ENCODE measurements at places on chromosomes 4 and X.

DNA sequence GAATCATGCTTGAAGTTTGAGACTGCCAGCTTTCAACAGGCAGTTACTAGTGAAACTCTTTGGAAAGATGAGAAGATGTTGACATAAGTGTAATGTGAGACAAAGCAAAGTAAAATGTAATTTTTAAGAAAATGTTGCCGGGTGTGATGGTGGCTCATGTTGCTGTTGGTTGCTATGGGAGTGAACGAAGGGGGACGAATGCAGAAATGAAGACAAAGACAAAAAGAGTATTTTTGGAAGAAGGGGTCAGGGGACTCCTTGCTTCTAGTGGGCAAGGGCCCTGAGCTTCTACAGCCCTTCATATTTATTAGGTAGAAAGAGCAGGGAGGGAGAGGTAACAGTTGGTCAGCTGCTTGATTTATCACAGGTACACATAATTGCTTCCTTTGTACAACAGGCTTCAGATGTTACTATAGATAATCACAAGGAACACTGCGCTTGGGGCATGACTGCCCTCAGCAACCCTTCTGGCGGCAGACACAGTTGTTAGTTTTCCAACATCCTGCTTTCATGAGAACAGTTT is 11.9 kb upstream of the UGDH start:
- DNase-seq = no peak

GRCh38 chrX:48676893-48677270 is 6.7 kb upstream of the WAS start:
- DNase-seq = peak; percentile 46

DNA sequence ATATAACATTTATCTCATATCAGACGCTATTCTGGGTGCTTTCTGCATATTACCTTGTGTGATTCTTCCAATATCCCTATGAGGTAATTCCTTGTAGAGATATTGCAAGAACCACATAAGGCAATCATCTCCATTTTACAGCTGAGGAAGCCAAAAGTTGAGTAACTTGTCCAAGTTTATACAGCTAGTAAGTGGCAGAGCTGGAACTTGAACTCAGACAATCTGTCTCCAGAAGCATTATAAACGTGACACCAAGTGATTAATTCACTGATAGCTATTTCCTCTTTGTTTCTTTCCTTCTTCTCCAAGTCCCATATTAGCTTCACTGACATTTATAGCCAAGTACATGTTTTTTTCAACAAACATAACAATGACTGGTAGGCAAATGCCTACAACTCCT is 7.3 kb downstream of the EMCN start:
- DNase-seq = no peak

GRCh38 chrX:113804291-113804690 is 779.6 kb upstream of the HTR2C start:
- no peak for DNase-seq

GRCh38 chr4:172980219-172980618 is 188.4 kb upstream of the GALNT7 start:
- DNase-seq = no peak

- no peak for DNase-seq
These were observed 14.9 kb downstream of the PPP3CA start for GRCh38 chr4:101332424-101332823.

DNA sequence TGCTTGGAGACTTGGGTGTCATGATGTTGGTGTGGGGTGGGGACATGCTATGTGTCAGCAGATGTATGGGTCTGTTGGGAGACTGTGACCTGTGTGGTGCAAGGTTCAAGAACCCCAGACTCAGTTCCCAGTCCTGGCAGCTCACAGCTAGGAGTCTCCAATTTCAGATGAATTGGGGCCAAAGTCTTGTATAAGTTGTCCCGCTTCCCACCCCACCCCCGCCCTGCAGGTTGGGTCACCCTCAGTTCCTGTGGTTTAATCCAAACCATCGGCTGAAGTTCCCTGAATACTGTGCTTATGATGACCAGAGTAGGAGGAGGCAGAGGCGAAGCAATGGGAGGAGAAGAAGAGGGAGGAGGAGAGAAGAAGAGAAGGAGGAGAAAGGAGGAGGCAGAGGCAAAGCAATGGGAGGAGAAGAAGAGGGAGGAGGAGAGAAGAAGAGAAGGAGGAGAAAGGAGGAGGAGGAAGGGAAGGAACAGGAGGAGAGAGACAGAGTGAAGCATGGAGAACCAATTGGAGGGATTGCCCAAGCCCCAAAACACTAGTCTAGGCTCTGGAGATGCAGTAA is 112.6 kb downstream of the EFNB1 start:
- DNase-seq = no peak

- DNase-seq = no peak
These were observed 69.3 kb downstream of the HHIP start for GRCh38 chr4:144715230-144715629.

DNA sequence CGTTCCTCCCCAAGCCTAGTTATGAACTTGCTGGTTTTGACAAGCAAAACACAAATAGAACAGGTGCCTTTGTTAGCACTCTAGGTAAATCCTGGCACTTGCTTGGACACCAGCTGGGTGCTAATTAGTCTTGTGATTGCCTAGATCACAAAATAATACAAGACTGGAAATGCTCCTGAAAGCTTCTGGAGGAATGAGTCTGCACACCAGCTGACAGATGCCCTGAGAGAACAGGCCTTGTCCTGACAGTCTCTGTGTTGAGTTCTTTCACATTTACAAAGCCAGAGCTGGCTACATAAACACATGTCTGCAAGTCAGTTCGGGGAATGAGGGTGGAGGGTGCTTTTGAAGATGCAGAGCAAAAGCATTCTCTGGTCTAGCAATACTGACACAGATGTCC is 93.8 kb downstream of the ELOVL6 start:
- no peak for DNase-seq

DNA sequence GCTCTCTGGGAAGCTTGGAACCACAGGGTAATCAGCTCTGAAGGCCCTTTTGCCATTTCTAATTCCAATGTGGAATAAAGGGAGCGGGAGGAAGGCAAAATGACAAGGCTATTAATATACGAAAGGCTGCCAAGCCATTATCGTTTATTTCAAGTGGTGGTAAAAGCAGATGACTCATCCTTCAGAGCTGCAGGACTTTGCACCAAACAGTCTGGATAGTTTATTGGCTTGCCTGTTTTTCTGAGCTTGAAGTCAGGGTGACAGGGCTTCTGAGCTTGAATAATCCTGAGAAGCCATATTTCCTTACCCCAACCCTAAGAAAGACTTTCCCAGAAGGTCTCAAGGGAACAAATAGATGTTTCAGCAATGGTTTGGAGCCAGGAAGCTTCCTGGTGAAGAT is 7.7 kb upstream of the GABRE start:
- DNase-seq = no peak

DNA sequence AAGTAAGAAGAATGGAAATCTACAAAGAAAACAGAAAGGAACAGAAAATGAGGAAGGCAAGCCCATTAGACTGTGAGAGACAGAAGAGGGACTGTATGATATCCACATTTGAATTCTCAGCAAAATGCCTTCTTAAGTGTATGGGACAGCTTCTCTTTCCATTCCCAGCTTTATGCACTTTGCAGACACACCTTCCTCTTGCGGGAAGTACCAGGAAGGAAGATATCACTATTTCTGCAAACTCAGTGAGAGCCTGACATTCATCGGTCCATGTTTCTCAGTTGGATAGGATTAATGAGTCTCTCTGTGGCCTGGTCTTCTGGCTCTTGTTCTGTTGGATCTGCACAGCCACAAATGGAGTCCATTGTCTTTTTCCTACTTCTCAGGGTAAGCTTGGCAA is 31.6 kb upstream of the DHX15 start:
- no peak for DNase-seq

- DNase-seq = no peak
These were observed 10.1 kb downstream of the SORCS2 start for GRCh38 chr4:7202411-7202810.

GRCh38 chr4:97525236-97525635 is 618.0 kb downstream of the STPG2 start:
- no peak for DNase-seq

DNA sequence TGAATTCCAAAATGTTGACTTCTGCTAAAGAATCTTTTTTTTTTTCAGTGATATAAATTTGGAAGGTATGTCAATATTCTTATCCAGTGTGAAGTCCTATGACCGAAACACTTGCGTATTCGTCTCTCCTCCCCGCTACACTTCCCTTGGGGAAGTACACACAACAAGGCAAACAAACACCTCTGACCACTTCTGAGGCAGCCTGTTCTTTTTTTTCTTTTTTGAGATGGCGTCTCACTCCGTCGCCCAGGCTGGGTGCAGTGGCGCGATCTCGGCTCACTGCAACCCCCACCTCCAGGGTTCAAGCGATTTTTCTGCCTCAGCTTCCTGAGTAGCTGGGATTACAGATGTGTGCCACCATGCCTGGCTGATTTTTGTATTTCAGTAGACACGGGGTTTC is 78.1 kb upstream of the DHRSX start:
- no peak for DNase-seq

GRCh38 chr4:17055788-17056187 is 157.3 kb upstream of the LDB2 start:
- DNase-seq = no peak

- DNase-seq = no peak
These were observed 52.8 kb upstream of the RBM47 start for GRCh38 chr4:40682290-40683101.

DNA sequence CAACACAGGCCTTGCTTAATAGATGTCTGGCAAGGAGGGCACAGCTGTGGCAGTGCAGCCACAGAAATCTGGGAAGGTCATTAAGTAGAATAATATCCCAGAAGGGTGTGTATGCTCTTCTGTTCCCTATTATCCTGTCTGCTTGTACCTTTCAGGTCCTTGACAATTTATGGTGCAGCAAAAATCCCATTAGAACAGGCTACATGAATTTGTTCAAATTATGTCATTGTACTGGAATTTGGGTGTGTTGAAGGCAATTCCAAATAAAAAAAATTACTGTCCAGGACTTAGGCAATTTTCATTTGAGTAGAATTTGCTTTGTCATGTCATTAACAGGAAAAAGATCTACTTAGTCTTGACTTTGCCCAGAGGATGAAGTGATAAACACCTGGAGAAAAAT is 192.1 kb downstream of the IDS start:
- DNase-seq = no peak

GRCh38 chrX:100216083-100216482 is 194.0 kb downstream of the PCDH19 start:
- no peak for DNase-seq

DNA sequence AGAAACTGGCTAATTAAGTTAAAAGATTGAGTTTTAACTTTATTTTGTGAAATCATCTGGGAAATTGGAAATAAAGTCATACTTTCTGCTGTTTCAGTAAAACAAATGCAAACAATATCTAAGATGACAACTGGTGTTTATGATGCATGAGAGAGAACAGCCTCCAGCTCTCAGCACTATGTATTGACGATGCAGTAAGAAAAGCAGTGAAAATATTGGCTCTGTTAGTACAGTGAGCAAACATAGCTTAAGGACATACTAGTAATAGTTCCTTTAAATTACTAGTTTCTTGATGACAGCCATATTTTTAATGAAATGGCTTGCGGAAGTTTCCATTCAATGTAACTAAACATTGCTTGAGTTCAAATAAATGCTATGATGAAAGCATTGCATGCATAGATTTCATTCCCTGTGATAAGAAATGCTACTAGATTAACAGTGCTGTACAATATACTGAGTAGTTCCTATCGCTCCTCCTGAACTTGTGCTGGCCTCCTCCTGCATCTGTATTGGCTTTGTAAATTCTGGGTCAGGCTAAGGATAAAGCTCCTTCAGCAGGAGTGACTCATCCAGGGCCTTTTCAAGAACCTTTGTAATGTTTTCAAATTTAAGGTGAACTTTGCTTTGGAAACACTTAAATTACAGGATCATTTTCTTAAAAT is 11.6 kb downstream of the ARHGAP24 start:
- no peak for DNase-seq

DNA sequence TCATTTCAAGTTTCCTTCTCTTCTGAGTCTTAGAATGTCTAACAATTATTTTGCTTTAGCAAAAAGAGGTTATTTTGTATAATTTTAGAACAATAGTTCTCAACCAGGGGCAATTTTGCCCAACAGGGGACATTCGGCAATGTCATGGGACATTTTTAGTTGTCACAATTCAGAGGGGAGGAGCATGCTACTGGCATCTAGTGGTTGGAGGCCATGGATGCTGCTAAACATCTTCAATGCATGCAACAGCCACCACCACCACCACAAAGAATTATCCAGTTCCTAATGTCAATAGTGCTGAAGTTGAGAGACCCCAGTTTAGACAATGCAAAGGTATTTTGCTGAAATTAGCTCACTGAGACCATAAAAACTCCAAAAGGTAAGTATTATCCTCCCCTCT is 122.5 kb downstream of the ARHGAP6 start:
- no peak for DNase-seq

DNA sequence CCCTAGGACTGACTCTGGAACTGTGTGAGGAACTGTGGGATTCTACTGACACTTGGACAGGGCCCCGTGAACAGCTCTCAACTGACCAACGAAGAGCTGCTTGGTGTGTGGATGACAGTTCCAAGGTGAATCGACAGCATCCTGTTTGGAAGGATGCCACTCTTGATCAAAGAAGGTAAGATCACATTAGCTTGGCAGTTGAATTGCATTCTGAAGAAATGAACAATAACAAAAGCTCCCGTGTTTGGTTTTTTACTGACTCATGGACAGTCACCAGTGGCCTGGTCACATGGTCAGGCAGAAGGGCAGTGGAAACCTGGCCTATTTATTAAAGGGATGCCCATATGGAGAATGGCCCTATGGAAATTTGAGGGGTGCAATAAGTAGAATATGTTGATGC is 33.1 kb upstream of the GPR34 start:
- no peak for DNase-seq

DNA sequence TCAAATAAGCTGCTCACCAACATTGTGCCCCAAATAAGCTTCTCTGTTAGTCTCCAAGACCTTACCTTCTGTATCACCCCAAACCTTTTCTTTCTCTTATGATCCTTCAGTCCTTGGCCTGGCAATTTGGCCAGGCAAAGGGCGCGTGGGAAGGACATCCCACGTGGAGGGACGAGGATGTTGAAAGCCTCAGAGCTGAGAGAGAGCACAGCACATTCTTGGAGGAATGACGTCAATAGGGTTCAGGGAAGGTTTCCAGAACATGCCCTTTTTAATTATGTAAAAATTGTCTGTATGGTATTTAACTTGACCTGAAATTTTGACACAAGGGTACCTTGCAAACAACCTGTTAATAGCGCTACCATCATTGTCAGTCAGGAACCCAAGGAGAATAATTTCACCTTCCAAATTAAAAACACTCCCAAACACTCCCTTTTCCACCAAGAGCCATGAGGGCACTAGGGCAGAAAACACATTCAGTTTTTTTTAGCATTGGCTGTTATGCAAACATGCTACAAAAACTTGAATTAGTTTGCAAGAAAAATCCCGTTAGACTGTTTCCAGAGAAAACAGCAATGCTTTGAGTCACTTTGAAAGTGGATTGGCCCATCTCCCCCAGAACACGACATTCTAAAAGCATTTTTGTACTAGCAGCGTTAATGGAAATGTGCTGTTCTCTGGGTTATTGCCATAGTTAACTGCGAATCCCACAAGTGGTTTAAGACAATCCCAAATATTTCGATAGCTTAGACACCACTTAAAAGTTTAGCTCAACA is 183.2 kb upstream of the PUDP start:
- no peak for DNase-seq

DNA sequence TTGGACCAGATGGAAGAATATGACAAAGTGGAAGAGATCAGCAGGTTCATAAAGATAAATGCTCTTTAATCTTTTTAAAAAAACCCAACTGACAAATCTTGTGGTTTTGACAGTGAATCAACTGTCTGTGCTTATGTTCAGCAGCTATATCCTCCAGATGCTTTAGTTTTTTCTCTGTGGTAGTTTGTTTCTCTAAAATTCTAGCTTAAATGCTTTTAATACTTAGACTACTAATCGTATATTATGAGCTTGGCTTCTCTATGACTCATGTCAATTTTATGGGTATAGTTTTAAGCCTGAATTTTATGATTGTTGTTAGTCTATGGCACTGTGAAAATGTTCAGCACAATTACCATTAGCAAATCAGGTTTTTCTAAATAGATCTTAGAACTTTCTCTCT is 12.9 kb downstream of the HHIP start:
- DNase-seq = no peak

All from CD4-positive, alpha-beta memory T cell (primary cell).